B cell (primary cell): ENCODE measurements at places on chromosomes 7 and 10. TPM values are rescaled to one million over a fixed set of nuclear protein-coding genes. Genes with fewer than 3 reads are reported as not detected.

NPM3 gene
- 7.7 and 13.0 TPM in 2 replicates for polyA plus RNA-seq

PRKRIP1 gene
- polyA plus RNA-seq = 57.1 and 72.9 TPM in 2 replicates

ATG9B gene
- 7.2 and 10.2 TPM in 2 replicates for polyA plus RNA-seq

GNG11 gene
- 0.37 and 1.3 TPM in 2 replicates for polyA plus RNA-seq

TMEM176B gene
- polyA plus RNA-seq = 0.76 and 1.4 TPM in 2 replicates

TFAM gene
- polyA plus RNA-seq = 8.2 and 13.7 TPM in 2 replicates

SPDYE8 gene
- polyA plus RNA-seq = not detected in 2 replicates

CUZD1 gene
- polyA plus RNA-seq = 0.92 and 2.1 TPM in 2 replicates

RSBN1L gene
- polyA plus RNA-seq = 15.1 and 17.0 TPM in 2 replicates

MRC1 gene
- polyA plus RNA-seq = not detected in 2 replicates

LBX1 gene
- not detected in 2 replicates for polyA plus RNA-seq

AGFG2 gene
- 5.6 and 11.0 TPM in 2 replicates for polyA plus RNA-seq

INTS15 gene
- polyA plus RNA-seq = 50.6 and 63.2 TPM in 2 replicates

SFTPA1 gene
- polyA plus RNA-seq = not detected in 2 replicates

TMEM213 gene
- polyA plus RNA-seq = not detected in 2 replicates
